ENCODE measurements at places on chromosomes 1 and 21. TPM values are rescaled to one million over a fixed set of nuclear protein-coding genes. Genes with fewer than 3 reads are reported as not detected.
A peak's percentile ranks its signal among the peaks of the same experiment; 100 is the strongest.

- peak; percentile 29 for DNase-seq
Observed at GRCh38 chr1:86419277-86419903, 4.6 kb upstream of the CLCA2 start.

DNA sequence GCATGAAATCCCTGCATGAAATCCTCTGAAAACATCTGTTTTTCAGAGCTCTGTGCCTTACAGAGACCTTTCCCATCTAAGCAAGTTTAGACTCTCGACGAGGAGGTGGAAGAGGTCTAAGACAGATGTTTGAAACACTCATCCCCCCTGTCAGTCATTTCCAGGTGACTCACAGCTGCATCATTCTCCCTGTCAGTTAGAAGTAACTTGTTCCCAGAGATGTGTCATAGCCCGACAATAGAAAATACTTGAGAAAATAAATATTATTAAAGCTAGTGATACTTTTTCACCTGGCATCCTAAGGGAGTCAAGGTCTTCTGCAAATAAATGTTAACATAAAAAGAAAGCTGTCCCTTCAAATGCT is 41.6 kb upstream of the SEC16B start:
- peak; percentile 89 for DNase-seq

- DNase-seq, result no peak
Observed at GRCh38 chr1:155019377-155020245, 14.0 kb downstream of the DCST2 start.

- DNase-seq, result no peak
Observed at GRCh38 chr1:153231785-153232184, 14.4 kb downstream of the PRR9 start.

GRCh38 chr1:47757226-47757975 is 239.8 kb downstream of the TRABD2B start:
- DNase-seq, result no peak

TTLL10 gene
- not detected for total RNA-seq
